Fibroblast of the aortic adventitia (primary cell): ENCODE measurements at places on chromosomes 3 and 15. TPM values are rescaled to one million over a fixed set of nuclear protein-coding genes. Genes with fewer than 3 reads are reported as not detected.

Gene MST1R
- total RNA-seq: 0.81 and 1.3 TPM in 2 replicates

Gene EPHA6
- not detected in 2 replicates for total RNA-seq

Gene TRPM1
- not detected in 2 replicates for total RNA-seq

Gene PRSS50
- total RNA-seq: not detected in 2 replicates

Gene NOX5
- total RNA-seq: 0.08 and 0.27 TPM in 2 replicates

Gene GOLGA6D
- total RNA-seq: not detected in 2 replicates

Gene DAZL
- not detected in 2 replicates for total RNA-seq

Gene GATM
- total RNA-seq: 0.18 and 0.57 TPM in 2 replicates

Gene CNTN4
- 0.09 TPM in 1 of 2 replicates, not detected in the other for total RNA-seq

Gene BNC1
- 0.27 and 3.8 TPM in 2 replicates for total RNA-seq

Gene PPP4R2
- total RNA-seq: 54.7 and 76.9 TPM in 2 replicates

Gene AHSG
- not detected in 2 replicates for total RNA-seq

Gene SLC6A20
- total RNA-seq: not detected in 2 replicates

Gene ZNF502
- 4.7 and 6.0 TPM in 2 replicates for total RNA-seq

Gene OCA2
- total RNA-seq: not detected in 2 replicates

Gene UBL7
- total RNA-seq: 50.3 and 52.2 TPM in 2 replicates

Gene CTXN2
- total RNA-seq: not detected in 2 replicates

Gene LRRC2
- total RNA-seq: 7.9 and 10.1 TPM in 2 replicates

Gene GNAT1
- not detected in 2 replicates for total RNA-seq

Gene RLBP1
- not detected in 2 replicates for total RNA-seq

Gene FBLN2
- 452 and 600 TPM in 2 replicates for total RNA-seq

Gene ZPLD1
- 0.33 and 0.45 TPM in 2 replicates for total RNA-seq
